ENCODE measurements at places on chromosomes 1 and 21.

DNA sequence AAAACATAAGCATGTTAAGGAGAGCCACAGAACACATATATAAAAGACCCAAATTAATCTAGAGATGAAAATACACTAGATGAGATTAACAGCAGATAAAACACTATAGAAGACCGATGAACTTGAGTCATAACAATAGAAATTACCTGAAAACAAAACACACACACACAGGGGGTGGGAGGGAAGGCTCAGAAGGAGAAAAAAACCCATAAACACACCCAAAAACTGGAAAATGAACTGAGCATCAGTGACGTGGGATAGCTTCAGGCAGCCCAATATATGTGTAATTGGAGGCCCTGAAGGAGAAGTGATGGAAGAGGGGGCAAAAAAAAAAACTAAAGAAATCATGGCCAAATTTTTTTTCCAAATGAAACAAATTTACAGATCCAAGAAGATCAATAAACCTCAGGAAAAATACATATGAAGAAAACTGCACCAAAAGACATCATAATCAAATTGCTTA, 11.4 kb downstream of the ALDH9A1 start:
- DNase-seq, result no peak

DNA sequence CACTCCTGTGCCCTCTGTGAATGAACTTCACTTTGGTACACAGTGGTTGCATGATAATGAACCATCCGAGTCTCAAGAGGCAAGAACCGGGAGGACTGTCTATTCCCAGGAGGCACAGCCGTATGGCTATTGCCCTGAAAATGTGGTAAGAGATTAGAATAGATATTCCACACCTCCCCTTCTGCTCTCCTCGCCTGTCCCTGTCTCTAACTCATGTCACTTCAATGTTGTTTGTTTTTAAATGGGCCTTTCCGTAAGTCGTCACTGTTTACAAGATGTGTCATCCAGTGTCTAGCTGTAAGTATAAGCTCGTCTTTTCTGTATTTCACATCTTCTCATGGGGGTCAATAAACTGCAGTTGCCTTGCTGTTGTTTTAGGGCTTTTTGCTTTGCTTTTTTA, 122.2 kb downstream of the PATJ start:
- no peak for DNase-seq

DNA sequence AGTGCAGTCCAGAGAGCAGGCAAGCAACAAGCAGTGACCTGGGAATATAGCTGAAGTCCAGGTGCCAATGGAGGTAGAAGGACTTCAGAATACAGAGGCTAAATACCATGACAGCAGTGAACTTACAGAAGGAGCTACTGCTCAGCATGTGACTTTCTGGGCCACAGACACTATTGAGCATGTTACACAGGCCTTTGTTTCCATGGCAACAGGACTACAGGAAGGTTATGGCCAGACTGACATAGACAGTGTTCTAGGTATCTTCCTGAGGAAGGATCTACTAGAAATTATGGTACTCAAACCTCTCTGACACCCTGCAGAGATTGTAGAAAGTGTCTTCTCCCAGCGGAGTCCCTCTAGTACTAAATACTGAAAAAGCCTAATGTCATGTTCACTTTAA, 11.0 kb downstream of the OR2M5 start:
- DNase-seq, result no peak

DNA sequence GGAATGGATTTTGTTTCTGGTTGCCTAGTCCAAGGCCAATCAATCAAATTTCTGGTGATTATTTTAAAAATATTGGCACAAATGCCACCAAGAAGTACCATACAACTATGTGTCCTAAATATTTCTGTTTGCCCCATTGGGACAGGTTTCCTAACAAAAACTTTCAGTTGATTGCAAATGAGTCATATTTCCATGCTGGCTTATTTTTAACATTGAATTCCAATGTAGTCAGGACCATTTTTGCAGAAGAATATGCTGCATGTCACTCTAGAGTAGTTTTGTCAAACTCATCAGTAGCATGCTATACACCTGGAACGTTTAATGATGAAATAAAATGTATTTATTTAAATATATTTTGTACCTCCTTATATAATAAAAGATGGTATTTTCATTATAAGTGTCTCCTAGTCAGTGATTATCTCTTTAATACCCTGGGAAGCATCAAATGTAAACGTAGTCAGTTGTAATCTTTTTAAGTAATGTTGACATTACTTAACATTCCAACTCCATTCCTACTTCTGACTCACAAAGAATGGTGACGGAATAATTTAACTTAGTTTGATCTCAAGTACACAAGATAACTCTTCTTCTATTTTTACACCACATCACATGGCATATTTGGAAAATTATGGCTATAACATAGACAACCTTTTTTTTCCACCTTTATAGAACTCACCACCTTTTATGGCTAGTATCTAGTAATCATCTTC, 39.0 kb upstream of the USH2A start:
- no peak for DNase-seq

GRCh38 chr21:25580912-25581260, 26.4 kb downstream of the MRPL39 start:
- DNase-seq, result no peak

DNA sequence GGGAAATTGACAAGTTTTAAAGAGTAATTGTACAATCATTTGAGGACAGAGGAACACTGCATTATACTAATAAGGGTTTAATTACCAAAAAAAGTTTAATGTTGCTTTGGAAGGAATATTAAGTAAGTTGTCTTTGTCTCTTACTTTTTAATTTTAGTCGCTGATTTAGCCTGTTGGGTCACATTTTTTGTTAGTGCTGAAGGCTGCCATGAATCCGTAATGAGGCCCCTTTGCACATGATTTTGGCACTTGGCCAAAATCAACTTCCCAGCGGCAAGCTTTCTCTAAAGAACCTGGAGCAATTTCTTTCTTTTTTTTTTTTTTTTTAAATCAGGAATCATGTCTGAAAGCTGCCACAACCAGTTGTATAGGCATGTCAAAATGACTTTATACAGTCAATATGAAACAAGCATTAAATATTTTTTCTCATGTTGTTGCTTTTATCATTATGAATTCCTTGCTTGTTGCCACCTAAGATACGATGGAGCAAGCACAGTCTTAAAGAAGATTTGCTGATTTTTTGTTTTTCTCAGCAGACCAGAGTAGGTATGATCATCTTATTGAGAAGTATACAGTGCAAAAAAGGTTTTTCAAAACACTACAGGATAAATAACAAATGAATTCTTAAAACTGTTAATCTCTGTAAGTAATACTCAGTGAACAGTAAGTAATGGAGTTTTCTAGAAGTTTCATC, 690.4 kb downstream of the USP25 start:
- DNase-seq, result peak; percentile 28

DNA sequence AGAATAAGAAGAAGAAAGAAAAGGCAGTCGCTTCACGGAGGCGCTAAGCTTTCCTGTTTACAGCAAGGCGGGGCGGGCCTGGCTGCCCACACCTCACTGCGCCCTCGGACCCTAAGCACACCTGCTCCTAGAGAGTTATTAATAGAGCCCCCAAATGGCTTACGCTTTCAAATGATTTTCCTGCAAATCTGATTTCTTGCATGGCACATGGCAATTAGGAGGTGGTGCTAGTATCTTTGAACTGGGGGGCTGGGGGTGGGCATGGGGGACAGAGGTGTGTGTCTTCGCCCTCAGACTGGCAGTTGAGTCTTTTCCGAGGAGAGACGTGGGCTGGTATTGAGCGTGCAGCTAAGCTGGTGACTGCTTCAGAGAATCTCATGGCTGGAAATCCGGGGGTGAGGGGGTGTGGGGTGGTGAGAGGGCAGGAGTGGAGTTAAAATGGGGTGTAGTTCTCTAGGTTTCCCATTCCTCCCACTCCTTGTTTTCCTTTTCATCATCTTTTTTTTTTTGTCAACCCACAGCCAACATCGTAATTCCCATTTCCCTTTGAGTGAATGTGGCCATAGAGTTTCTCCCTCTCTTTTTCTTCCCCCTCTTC, 1.3 kb downstream of the S1PR1 start:
- DNase-seq, result no peak

DNA sequence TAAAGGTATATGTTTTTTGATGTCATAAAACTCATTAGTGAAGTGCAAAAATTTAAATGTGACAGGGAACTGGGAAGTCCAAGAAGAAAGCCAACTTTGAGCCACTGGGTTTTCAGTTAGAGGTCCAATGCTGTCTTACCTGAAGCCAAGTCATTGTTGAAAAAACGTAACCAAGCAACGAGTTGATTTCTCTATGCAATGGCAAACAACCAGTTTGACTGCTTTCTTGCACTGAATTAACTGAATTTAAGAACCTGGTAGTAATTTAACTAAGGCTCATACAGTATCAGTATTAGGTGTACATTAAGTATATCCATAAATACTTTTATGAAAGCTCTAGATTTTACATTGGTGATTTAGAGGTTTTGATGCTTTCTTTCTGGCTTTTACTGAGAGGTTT, 20.2 kb upstream of the S1PR1 start:
- no peak for DNase-seq

GRCh38 chr1:67338642-67339041, 31.0 kb downstream of the IL12RB2 start:
- peak; percentile 27 for DNase-seq

- peak; percentile 24 for DNase-seq
Measured at GRCh38 chr1:9281908-9282695, 10.6 kb upstream of the SPSB1 start.

DNA sequence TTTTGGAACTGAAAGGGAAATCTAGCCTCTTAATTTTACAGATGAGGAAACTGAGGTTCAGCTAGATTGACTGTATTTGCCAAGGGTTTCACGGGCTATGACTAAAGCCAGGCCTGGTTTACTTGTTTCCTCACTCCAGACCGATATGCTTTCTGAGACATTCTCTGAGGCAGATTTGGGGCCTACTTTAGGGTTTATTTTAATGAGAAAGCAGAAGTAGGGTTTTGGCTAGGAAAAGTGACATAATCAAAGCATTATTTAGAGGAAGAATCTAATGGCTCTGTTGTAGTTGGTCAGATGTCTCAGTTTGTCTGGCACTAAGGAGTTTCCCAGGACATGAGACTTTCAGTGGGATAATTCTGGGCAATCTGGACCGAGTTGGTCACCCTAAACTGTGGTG, 1.5 kb upstream of the RPTN start:
- no peak for DNase-seq

Data from Daoy (cell line).